ENCODE measurements at places on chromosomes 1 and 21.

- no peak for DNase-seq
These were observed 5.6 kb downstream of the RNF2 start for GRCh38 chr1:185050823-185051451.

DNA sequence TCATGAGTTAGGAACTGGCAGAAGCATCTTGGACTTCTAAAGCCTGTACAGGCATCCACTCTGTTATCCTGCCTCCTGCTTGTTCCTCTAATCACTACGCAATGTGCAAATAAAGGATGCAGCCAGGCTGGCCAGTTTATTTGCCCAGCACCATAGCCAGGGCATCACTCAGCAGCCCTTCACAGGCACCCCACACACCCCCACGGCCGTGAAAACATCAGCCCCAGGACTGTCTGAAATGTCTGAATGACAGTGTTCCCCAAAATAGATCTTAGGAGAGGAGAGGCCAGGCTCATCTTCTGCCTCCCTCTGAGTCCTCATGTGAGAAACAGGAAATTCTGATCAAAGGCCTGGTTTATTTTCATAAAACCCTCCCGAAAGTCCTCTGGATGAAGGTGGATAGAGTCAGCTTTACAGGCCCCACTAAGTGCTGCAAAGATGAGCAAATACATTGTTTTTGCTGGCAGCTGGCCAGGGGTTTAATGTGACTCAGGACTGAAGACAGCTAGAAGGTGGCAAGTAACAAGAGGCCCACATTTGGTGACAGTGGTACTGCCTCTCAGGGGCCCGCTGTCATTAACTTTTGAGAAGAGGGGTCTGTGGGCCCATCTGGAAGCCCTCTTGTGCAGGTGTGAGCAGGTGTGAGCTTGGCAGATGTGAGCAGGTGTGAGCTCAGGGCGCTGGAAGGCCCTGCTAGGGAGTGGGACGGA is 32.9 kb downstream of the GRHL3 start:
- DNase-seq: peak; percentile 21

DNA sequence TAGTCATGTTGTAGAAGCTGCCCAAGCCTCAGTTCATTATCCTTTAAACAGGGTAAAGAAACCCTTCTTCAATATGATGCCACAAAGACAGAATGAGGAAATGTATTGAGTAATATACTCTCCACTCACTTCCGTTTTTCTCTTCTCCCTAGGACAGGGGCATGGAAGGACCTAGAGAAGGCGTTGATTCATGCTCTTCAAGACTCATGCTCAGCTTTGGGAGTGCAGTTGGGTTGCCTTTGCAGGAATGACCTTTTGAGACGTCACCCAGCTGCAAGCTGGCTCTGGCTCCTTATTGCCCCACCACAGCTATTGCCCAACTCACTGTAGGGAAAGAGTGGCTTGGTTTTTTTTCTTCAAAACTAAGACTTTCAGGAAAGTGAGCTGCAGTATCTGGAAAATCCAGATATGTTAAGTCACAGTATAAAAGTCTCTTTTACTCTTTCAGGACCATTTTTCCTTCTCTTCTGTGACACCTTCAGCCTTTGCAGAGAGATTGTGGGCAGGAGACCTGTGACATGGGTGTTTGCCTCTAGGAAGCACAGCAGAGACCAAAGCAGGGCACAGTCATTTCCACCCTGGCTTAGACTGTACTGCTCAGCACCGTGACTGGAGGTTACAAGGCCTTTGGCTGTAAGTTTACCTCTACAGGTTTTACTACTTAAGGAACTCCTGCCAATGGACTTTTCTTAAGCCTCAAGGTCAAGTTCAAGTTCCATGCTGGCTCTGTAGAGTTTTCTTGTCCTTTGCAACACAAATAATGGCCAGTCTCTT is 39.5 kb downstream of the XCL2 start:
- peak; percentile 84 for DNase-seq

- no peak for DNase-seq
These were observed 425.9 kb downstream of the SMYD3 start for GRCh38 chr1:246081138-246081702.

DNA sequence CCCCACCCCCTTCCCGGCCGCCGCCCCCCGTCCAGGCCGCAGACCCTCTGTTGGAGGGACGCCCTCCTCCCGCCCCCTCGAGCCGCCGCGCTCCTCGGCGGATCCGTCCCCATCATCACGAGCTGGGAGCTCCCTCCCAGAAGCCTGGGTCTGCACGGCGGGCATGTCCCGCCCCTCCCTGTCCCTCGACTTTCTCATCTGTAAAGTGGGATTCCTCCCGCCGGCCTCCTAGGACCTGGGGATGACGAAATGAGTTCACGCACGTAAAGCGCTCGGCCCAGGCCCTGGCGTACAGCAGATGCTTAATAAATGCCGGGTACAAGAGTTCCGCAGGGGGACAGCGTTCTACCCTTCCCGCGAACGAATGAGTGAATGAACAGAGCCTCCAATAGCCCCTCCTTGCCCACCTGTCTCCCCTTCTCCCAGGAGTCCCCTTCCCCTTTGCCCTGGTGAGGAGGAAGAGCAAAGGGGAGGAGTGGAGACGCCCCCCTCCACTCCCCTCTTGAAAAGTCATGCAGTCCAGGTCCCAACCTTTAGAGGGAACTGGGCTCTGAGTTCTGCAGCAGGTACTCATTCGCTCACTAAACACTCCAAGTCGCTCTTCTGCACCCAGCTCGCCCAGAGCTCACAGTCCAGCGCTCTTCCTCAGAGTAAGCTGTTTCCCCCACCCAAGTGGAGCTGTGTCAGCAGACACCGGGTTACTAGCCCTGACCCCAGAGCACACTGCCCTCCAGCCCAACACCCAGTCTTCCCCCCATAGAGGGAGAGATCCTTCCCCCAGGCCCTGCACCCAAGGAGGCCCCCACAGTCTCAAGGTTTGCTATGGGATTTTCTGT is 16.8 kb downstream of the RAP1GAP start:
- DNase-seq: no peak

DNA sequence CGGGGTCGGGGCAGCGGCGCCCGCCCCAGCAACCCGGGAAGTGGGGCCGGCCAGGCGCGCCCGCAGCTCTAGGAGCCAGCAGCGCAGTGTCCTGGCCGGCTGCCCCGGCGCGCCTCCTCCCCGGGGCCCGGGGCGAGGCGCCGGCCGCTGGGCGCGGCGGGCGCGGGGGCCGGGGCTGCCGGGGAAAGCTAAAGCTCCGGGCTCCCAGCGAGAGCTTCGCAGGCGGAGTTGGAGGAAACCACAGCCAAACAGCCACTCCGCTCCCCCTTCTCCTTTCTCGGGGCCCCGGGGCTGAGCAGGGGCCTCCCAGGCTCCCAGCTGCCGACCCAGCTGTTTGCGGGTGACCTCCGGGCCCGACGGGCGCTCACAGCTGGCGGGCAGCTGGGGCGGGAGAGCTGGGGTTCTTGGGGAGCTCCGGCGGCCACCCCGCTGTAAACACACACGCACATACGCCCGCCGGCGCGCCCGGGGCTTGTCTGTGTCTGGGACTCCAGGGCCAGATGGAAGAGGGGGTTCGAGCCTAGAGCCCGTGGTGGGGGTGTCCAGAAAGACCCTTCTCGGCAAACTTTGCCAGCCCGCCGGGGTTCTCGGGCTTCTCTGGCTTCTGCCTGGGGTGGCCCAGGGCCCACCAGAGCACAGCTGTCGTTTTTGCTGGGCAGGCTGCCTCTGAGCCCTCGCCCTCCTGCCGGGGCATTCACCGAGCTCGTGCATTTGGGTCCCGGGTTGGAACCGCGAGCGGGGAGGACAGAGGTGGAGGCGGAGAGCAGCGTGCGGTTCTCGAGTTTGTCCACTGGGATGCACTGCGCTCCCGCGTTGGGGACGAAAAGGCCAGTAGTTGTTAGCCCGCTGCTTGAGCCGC is 1.5 kb downstream of the AJAP1 start:
- no peak for DNase-seq

GRCh38 chr1:12573015-12573825 is 44.8 kb downstream of the DHRS3 start:
- DNase-seq: no peak

DNA sequence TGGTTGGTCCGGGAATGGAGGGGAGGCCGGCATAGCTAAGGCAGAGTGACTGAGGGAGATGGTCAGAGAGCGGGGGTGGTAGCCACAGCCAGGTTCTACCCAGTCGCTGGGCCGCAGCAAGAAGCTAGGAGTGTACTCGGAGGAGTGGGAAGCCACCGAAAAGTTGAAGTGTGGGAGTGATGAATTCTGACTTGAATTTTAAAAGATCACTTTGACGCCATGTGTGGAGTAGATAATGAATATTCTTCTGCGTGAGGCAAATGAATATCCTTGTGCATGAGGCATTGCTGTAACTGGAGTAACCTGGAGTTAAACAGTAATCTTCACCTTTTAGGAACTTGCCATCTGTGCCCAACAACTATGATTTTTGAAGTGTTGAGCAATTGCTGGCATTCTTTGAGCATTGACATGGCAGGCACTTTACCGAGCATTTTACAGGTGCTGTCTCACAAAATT is 6.9 kb downstream of the CTPS1 start:
- no peak for DNase-seq

GRCh38 chr1:158053276-158053675 is 59.8 kb downstream of the KIRREL1 start:
- DNase-seq: no peak

- no peak for DNase-seq
These were observed 300.8 kb downstream of the RRAGC start for GRCh38 chr1:38558500-38559445.

GRCh38 chr21:16181018-16181417 is 451.2 kb downstream of the USP25 start:
- DNase-seq: no peak

GRCh38 chr1:234922987-234923386 is 205.7 kb downstream of the TOMM20 start:
- DNase-seq: no peak

DNA sequence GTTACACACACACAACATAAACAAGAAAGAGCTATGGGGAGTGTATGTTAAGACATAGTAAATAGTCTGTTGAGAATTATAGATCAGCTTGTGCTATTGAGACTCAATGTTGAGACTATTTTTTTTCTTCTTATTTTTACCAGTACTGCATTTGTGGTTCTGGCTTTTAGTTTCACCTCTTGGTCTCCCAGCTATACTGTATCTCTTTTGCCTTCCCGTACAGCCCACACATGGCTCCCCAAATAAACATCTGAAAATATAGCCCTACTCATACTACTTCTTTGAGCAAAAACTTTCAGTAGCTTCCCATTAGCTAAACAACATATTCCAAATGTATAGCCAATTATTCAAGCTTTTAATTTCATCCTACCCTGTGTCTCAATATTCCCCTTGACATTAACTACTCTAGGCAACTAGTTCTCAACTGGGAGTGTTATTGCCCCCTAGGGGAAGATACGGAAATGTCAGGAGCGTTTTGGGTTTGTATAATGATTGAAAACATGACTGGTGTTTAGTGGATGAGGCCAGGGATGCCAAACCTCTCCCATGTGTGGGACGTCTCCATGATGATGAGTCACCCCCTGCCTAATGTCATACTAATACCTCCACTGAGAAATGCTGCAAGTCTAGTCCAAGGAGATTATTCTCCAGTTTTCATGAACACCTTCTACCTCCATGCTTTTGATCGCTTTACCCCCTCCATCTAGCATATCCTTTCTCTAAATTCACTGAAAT is 6.8 kb downstream of the RPE65 start:
- DNase-seq: peak; percentile 78

GRCh38 chr1:212752252-212752933 is 39.2 kb downstream of the NSL1 start:
- DNase-seq: peak; percentile 70

GRCh38 chr1:159055181-159055641 is 21.4 kb downstream of the AIM2 start:
- DNase-seq: peak; percentile 71

DNA sequence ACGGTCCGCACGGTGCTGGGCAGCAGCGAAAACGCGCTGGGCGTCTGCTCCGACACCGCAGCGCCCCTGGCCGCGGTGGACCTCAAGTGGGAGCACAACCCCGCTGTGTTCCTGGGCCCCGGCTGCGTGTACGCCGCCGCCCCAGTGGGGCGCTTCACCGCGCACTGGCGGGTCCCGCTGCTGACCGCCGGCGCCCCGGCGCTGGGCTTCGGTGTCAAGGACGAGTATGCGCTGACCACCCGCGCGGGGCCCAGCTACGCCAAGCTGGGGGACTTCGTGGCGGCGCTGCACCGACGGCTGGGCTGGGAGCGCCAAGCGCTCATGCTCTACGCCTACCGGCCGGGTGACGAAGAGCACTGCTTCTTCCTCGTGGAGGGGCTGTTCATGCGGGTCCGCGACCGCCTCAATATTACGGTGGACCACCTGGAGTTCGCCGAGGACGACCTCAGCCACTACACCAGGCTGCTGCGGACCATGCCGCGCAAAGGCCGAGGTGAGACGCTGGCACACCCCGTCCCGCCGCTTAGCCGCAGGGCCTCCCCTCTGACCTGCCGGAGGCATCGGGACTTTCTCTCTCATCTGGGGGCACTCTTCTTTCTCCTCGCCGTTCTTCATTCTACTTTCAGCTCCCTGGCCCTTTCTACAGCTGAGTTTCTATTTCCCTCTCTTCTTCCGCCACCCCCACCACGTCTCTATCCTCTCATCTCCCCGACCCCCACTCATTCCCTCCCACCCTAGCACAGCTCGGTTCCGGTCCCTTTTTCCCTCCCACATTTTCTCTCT is 1.0 kb downstream of the NPR1 start:
- peak; percentile 31 for DNase-seq

- no peak for DNase-seq
These were observed 106.6 kb upstream of the CXADR start for GRCh38 chr21:17406202-17406601.

GRCh38 chr1:42319128-42319851 is 15.7 kb downstream of the FOXJ3 start:
- DNase-seq: peak; percentile 74

- DNase-seq: peak; percentile 78
These were observed 7.1 kb upstream of the DR1 start for GRCh38 chr1:93338387-93339146.

GRCh38 chr1:185435696-185436379 is 118.8 kb upstream of the IVNS1ABP start:
- DNase-seq: no peak

DNA sequence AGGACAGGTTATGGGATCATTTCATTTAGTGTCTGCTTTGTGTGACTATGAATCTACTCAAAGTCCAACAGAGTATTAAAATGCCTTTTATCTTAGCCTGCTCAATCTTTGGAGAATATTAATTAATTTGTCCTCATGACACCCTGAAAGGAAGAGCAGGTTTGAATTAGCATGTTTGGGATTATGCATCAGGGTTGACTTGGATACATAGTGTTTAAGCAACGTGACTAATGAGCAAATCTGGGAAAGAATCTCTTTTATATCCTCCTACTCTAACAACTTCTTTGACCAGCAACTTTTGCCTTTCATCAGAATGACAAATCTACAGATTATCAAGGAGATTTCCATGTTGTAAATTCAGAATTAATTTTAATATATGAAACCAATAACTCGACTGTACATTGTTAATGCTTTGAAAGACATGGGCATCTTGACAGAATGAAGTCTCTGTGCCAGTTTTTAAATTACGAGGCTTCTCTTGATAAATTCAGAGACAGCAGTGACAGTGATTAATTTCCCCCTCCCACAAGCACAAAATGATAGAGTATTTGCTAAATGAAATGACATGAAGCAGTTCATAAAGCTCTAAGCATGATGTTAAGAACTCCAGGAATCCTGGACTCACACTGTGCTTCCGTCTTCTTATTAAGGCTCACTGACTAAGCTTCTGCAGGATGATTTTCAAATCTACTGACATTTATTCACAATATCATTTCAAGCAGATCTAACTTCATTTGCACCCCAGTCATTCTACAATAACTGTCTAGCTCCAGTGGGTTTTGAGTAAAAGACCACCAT is 156.5 kb downstream of the PCNX2 start:
- no peak for DNase-seq

- no peak for DNase-seq
These were observed 51.9 kb upstream of the EDN2 start for GRCh38 chr1:41536361-41536802.
